NCI-H187 treated with DMSO at 0.1 percent for 48 hours (cell line): ENCODE measurements at places on chromosomes 5 and 9.

- no peak for DNase-seq
These were observed 63.3 kb downstream of the COL23A1 start for GRCh38 chr5:178526773-178527457.

GRCh38 chr9:24504521-24504920 lies 41.2 kb downstream of the IZUMO3 start:
- DNase-seq = no peak

DNA sequence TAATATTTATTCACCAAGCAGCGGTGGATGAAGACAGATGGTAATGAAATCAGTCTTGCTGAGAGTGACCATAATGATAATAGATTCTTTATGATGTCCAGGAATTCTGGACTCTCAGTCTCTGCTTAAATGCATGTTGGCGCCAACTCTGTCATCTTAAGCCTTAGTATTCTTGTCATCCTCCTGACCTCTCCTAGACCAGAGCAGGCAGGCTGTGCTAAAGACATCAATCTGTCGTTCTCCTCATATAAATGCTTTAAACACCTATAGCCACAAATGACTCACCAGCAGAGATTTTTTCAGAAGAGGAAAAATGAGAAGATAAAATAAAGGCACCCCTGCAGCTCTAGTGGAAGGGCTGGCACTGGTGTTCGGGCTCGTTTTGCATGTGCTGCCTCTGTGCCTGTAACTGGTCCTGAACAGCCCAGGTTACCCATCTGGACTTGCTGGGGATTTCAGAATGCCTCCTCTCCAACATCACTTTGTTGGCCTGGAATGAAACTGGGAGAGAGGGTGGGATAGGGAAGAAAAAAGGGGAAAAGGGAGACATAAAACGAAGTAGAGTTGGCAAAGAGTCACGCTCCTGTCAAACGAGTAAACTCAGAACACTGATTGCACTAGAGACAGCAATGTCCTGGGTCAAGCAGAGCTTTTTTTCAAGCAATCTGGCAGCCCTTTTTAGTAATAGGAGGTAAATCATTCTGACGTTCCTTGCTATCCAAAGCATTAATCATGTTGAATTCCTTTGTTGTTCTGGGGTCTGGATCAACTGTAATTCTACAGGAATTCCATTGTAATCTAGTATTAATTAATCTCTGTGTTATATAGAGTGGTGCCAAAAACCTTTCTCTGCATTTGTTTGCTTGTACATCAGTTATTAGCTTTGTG lies 195.5 kb upstream of the CLINT1 start:
- DNase-seq = no peak

- DNase-seq = no peak
These were observed 191.6 kb downstream of the C9orf152 start for GRCh38 chr9:110016340-110016739.

DNA sequence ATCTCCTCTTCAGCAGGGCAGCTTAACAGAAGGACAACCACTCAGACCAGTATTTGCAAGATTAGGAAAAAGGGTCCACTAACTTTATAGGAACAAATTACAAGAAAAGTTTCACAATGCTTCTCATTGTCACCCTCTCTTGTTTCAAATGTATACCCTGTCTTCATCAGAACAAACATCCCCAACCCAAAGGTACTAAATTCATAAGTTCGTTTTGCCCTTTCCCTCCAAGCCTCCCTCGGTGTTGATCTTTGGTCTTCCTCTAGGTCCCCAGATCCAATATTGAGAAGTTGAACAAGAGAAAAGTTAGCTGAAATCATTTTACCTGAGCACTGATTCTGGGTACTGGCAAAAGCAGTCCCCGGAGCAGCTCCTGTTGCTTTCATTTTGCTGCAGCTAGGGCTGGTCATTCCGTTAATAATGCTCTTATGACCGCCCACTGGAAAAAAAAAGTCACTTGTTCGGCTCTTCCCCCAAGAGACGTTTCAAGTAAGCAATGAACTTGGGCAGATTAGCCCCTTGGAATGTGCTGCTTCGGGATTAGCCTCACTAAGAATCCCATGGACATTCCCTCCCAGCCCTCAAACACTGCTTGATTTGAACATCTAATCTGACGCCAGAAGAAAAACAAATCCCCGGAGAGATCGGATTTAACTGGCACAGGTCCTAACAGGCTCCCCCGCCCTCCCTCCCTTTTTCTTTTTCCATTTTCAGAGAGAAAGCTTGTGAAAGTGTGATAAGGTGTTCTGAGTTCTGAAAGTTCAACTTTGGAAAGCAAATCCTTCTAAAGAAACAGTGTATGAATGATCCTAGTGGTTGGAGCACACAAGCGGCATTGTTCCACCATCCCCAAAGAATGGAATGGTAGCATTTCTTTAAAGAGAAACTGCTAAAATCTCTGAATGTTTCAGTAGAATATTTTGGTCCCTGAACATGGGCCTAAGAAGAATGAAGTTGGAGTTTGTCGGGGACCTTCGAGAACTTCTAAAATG lies 252.5 kb downstream of the TRPM3 start:
- DNase-seq = no peak

DNA sequence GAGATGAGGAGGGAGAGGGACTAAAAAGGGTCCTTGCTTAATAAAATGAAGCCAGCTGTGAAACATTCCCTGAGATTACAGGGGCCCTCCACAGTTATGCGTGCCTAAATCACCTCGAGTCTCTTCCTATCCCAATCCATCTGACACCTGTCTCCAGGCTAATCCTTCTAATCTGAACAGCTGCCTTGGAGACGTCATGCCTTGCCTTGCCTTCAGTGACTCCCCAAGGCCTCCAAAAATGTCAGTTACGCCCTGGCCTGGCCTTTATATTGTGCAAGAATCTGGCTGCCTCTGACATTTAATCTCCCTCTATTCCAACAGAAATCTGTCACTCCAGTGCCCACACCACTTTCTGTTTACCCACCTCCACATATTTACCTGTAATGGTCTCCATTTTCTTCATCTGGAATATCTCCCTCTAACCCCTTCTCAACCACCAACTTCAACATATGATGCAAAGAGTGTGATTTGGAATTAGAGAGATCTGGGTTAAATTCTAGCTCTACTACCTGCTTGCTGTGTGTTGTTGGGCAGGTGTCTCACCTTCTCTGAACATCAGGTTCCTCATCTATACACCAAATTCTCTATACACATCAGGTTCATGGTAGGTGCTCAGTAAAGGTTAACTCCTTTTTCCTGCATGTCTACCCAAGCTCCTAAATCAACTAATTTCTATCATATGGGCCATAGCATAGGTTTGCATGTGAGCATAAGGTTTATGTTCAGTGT lies 57.9 kb downstream of the PTCD2 start:
- DNase-seq = no peak
